ENCODE measurements at places on chromosomes 5 and 9.

DNA sequence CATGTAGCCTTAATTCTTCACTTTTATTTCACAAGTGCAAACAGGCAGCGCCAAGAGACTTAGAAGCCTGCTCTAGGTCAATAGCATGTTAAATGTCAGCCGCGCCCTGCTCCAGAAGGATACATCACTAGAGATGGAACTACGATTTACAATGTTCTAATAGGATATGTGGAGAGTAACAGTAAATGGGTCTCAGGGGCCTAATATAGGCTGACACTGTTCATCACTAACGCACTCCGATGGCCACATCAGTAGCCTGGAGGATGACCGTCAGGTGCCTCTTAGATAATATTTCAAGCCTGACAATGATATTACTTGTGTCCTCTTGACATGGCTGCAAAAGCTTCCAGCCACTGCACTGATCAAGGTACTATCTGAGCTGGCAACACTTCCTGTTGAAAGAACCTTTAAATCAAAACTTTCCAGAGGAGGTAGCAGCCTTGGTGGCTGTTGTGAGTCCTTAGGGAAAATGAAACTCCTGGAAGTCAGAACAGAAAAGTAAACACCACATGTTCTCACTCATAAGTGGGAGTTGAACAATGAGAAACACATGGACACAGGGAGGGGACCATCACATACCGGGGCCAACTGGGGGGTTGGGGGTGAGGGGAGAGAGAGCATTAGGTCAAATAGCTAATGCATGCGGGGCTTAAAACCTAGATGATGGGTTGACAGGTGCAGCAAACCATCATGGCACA, 35.0 kb downstream of the PTTG1 start:
- DNase-seq: no peak

- DNase-seq: no peak
These were observed 364.2 kb upstream of the PDE4D start for GRCh38 chr5:60257596-60258271.

DNA sequence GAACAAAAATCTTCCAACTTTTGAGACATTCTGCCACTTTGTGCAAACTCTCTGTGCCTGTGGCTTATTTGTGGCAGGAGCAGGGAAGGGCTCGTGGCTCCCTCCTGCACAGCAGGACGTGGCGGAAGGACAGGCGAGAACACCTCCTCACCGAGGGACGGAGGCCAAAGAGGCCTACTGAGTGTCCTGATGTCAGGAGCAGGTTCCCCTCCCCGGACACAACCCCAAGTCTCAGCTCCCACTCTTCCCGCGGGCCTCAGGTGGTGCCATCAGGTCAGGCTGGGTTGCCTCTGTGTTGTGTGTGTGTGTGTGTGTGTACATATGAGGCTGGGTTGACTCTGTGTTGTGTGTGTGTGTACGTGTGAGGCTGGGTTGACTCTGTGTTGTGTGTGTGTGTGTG, 136.8 kb upstream of the LPCAT1 start:
- no peak for DNase-seq

DNA sequence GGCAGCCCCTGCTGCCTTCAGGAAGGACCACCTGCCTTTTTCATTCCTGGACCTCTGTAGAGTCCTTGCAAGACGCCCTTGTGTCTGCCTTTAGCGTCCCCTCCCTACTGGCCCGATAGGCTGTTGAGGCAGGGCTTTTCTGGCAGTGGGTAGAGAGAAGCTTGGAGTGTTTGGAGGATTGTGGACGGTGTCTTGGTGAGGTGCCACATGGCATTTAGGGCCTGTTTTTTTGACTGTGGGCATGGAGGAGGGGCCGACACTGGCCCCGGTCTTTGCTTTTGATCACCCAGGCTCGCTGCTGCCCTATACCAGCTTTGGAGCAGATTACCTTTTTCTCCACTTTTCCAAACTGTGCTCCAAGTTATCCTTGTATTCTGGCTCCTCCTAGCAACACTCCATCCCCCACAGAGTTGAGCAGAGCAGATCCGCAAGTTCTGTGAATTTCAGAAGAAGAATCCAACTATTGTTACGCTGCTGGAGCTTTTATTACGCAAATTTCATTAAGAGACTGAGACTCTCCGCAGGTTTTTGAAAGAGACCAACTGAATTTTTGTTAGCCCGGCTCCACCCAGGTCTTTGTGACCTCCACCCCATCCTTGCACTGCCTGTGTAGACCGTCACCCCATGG, 34.8 kb upstream of the PRDM12 start:
- DNase-seq: no peak

DNA sequence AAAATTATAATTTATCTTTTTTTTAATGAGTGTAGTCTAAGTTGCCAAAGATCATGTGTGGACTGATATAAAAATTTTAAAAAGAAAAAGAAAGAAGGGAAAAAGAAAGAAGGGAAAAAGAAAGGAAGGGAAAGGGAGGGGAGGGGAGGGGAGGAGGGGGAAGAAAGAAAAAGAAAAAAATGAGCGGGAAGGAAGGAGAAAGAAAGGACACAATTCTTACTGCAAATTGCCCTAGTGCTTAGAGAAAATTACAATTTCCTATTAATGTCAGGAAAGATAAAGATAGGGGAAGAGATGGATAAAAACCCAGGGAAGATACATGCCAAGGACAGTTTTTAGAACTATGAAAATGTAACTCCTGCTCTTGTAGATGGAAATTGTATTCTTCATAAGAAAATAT, 789.7 kb upstream of the GRAMD2B start:
- DNase-seq: no peak

- DNase-seq: no peak
These were observed 69.5 kb upstream of the ANXA1 start for GRCh38 chr9:73081979-73082657.

- no peak for DNase-seq
These were observed 49.0 kb upstream of the GGTA1 start for GRCh38 chr9:121548666-121549065.

- no peak for DNase-seq
These were observed 55.5 kb upstream of the DMRT1 start for GRCh38 chr9:785997-786396.

- peak; percentile 35 for DNase-seq
These were observed 262.8 kb downstream of the CDH10 start for GRCh38 chr5:24381861-24382489.

DNA sequence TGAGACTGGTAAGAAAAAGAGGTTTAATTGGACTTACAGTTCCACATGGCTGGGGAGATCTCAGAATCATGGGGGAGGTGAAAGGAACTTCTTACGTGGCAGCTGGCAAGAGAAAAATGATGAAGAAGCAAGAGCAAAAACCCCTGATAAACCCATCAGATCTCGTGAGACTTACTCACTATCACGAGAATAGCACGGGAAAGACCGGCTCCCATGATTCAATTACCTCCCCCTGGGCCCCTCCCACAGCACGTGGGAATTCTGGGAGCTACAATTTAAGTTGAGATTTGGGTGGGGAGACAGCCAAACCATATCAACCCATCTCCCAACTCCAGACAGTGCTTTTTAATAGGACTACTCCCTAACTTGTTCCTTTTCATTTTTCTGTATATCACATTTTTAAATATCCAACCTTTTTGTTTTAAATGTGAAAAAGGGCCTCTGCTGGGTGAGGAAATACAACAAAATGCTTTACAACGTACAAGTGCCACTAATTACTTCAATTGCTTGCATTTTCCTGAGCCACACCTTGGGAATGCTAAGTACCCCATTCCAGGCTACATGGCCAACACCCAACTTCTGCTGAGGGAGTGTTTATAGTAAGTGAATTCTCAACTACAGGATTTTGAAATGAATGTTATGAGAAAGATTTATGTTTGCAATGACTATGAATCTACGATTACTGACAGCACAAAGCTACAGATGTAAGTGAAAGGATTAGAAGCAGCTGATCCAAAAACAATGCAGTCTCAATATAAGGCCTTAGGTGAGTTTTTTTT, 294.1 kb upstream of the CD180 start:
- DNase-seq: peak; percentile 4

DNA sequence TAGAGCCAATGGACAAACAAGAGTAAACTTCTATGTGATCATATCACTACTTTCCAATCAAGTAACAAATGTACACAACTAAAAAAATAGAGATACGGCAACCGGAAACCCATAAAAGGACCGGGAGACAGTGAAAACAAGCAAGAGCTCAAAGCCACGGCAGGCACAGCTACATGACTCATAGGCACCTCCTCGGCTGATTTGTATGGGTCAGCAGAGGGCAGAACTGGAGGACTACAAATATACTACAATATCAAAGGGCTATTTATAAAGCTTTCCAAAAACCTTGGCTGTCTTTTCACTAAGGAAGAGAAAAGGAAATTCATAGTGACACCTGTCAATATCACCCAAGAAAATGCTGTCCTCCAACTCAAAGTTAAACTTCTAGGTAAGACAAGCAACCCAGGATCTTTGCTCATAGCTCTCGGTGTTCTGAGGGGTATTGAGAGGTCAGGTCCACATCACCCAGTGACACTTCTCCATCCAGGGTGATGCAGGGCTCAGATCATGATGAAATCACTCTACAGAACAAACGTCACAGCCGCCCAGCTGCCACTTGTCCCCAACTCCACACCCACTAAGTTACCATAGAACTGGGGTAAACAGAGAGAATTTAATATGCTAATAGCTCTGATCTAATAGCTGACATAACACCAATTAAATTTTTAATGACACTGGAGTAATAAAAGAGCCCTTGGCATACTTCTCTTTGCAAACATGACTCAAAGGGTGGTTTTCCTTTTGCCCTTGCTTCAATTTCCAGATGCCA, 41.3 kb downstream of the PFDN1 start:
- peak; percentile 33 for DNase-seq

DNA sequence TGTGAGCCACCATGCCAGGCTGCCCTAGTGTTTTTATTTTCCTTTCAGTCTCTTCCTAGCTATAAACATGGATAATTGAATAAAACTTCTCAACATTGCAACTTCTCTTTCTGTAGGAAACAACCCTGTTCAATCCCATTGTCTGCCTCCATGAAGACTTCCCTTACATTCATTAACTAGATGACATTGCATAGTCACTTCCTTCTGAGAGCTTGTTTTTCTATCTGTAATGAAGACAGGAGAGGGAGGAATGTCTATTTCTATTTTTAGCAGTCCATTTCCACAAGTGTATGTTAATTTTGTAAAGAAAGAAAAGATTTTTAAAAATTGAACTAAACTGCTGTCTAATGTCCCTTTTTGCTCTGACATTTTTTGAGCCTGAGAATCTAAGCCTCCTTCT, 55.6 kb upstream of the MELK start:
- no peak for DNase-seq

DNA sequence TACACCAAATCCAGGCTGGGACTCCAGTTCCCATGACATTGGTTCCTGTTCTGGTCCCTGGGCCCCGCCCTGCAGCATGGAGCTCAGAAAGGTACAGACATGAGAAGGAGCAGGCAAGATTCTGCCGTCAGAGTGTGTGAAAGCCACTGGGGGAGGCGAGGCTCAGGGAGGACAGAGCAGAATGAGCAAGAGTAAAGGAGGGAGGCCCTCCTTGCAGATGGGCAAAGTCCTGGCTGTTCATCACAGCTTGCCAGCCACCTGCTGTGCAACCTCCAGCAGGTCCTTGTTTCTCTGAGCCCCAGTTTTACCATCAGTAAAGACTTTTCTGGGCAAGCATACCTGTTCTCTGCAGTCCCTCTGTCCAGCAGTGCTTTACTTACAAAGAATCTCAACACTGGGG, 73.3 kb downstream of the HRH2 start:
- DNase-seq: no peak

GRCh38 chr9:22143799-22144625, 134.9 kb upstream of the CDKN2B start:
- no peak for DNase-seq

DNA sequence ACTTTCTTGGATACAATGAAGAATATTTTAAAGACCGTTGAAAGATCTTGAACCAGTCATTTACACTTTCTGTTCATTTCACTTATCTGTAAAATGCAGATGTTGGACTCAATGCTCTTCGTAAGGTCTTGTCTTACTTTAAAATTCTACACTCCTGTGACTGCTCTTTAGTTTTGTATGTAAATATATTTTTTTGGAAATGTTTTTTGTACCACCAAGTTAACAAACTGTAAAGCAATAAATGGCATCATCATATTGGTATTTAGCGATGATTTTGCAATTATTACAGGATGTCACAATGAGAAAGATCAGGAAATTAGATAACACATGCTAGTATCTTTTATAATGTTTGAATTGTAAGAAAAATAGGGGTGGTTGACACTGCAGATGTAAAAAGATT, 80.8 kb upstream of the GNAQ start:
- no peak for DNase-seq

DNA sequence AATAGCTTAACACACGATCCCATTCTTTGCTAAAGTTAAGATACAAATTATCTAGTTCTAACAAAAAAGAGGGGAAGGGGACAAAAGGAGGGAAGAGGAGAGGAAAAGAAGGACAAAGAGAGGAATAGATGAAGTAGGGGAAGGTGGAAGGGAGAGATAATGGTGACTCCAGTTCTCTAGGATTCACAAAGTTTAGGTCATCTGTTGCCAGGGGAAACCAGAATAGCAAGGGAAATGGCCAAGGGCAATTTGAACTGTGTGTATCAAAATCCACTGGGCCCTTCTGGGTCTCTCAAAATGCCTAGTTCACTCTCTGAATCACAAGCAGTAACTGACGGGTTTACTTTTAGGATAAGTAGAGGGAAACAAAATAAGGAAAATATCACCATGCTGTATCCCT, 7.6 kb downstream of the SLC24A2 start:
- DNase-seq: no peak

DNA sequence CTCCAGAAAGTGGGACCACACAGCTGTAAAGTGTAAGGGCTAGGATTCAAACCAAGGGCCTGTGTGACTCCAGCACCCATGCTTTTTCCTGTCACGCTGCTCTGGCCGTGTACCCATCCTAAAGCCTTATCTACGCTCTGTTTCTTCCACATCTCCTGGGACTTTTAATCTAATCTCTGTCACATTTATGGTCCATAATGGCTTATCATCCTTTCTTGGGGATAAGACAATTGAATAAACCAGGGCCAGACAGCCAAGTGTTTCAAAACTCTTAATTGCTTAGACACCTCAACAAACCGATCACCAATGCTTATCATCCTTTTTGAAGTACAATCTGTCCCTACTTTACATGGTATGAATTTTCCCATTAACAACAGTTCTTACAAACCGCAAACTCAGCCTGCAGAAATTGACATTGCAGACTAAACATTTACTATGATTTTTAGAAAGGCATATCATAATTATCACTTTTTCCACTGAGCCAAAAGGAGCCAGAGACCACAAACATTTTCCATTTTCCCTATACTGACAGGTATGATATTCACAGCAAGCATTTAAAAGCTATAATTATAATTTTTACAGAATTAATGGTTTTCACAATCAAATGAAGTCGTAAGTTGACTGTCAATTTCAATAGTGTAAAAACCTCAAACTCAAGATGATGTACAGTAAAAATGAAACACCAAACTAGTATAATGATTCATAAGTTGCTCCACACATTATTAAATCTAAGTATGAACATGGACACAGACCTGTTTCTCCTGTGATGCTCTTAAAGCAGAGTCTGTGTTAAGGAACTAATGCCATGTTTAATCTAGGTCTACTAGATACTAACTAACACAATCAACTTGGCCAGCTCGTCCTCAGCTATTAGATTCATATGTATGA, 99.5 kb downstream of the FBXW11 start:
- no peak for DNase-seq
